ENCODE measurements at places on chromosomes 7 and 10.

GRCh38 chr7:133945497-133945896 is 181.6 kb upstream of the LRGUK start:
- no peak for DNase-seq

DNA sequence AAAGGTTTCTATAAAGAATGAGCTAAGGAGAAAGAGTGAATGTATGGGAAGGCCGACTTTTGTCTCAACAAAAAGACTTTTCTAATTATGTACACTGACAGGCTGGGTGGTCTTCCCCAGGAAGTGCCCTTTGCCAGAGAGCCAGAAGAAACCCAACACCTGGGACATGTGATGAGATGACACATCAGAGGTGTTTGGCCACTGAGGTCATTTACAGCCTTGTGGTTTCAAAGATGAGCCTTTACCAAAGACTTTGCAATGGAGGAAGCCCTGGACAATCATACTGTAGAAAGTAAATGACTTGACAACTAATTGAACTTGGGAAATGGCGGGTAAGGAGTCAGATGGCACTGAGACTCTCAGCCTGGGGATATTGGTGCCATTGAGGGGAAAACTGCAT is 3.4 kb upstream of the NRG3 start:
- no peak for DNase-seq

DNA sequence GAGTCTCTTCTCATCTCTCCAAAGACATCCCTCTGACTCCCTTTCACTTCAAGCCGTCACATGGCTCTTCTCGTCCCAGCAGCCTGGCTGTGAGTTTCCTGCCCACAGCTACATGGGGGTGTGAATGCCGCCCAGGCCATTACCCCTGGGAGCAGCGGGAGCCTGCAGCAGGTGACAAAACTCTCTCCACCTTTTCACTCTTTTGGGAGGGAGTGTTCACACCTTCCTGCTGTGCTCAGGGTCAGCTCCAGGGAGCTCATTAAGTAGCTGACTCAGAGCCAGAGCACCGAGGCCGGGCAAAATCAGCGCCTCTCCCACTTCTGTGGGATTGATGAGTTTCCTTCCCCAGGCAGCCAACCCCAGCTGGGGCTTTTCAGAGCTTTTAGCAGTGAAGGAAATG is 271.3 kb downstream of the TYW1 start:
- no peak for DNase-seq

- no peak for DNase-seq
Observed at GRCh38 chr10:26090762-26091161, 125.8 kb upstream of the GAD2 start.

GRCh38 chr7:73869011-73869798 is 8.2 kb downstream of the TMEM270 start:
- no peak for DNase-seq

GRCh38 chr7:117737926-117738325 is 135.3 kb downstream of the CTTNBP2 start:
- DNase-seq = no peak

DNA sequence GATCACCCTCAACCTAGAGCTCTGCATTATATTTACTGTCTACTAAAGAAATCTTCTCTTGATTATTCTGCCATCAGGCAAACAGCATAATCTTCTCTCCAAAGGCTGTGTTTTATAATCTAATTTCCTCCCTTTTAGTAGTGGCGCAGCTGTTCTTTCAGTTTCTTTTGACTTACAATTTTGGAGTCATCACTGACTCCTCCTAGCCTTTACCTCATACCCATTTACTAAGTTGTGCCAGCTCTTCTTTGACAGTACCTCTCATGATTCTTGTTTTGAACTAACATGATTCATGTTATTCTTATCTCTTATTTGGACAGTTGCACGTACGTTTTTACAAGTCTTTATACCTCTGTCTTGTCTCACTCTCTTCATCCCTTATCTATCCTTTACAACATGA is 113.0 kb downstream of the FOXP2 start:
- no peak for DNase-seq

- DNase-seq = no peak
Observed at GRCh38 chr10:127496035-127496434, 53.1 kb upstream of the NPS start.

DNA sequence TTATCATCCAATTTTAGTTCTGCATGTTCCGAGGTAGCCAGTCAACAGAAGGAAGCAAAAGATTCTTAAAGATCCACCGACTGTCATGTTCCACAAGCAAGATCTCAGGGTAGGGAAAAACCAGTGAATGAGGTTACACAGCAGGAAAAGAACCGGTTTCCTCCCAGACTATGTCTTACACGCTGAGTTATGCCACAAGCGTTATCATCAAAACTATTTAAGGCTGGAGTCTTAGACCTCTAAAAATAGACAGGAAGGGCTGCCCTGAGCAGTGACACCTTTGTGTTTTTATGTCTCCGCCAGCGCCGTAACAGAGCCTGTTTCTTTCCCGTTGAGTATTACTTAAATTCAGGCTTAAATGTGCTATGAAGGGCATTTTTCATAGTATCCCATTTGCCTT is 48.3 kb downstream of the PROSER2 start:
- no peak for DNase-seq

DNA sequence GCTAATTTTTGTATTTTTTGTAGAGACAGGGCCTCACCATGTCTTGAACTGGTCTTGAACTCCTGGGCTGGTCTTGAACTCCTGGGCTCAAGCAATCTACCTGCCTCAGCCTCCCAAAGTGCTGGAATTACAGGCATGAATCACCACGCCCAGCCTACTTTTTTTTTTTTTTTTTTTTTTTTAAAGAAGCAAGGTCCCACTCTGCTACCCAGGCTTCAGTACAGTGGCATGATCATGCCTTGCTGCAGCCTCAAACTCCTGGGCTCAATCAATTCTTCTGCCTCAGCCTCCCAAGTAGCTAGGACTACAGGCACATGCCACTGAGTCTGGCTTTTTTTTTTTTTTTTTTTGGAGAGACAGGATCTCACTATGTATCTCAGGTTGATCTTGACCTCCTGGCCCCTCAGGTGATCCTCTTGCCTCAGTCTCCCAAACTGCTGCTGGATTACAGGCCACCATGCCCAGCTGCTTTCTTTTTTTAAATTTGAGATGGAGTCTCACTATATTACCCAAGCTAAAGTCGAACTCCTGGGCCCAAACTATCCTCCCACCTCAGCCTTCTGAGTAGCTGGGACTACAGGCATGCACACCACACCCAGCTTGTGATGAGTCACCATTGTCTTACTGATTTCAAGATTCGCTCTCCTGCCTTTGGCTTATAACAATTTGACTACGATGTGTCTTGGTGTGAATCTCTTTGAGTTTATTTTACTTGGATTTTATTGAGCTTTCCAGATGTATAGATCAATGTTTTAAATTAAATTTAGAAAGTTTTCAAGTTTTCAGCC is 9.0 kb downstream of the RPEL1 start:
- DNase-seq = no peak

- DNase-seq = no peak
Observed at GRCh38 chr7:111927353-111928019, 278.7 kb downstream of the DOCK4 start.

DNA sequence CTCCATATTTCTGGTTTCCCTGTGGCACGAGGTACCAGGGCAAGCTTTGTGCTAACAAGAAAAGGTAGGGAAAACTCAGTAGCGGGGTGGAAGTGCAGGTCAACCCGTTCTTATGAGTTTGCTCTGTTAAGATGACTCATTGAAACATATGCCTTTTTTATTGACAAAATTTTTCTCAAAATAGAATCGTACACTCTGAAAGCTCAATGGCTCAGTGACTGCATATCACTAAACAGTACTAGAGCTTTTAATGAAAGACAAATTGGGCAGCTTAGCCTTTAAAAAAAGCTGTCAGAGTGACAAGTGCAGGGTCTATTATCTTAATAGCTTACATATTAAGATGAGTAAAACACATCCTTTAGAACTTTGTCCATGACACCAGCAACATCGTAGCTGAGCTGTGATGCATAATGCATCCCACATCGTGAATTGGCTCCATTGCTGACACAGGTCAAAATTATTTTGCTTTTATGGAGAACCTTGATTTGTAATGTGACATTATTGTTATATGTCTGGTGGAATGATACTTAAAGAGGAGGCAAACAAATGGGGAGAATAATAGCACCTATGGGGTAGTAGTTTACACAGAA is 264.4 kb downstream of the ETV1 start:
- no peak for DNase-seq

- DNase-seq = no peak
Observed at GRCh38 chr10:4296161-4296560, 511.2 kb upstream of the KLF6 start.

GRCh38 chr7:150410131-150410530 is 31.0 kb downstream of the ZNF775 start:
- no peak for DNase-seq

DNA sequence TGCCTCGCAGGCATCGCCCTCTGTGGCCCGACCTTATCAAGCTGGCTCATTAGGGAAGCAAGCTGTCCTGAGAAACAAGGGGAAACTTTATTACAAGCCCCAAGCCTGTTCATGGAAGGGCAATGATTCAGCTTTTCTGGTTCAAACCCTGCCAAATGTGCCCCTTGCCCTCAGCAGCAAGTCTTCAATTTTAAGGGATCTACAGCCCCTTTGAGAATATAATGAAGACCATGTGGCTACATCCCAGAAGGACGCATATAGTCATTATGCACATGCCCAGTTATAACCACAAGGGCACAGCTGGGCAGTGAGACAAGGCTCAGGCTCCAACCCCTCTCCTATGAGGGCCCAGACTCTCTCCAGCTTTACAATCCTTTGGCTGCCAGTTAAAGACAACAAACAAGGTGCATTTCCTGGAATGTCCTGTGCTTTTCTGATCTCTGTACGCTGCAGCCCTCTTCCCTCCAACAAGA is 56.7 kb downstream of the DDC start:
- DNase-seq = no peak

DNA sequence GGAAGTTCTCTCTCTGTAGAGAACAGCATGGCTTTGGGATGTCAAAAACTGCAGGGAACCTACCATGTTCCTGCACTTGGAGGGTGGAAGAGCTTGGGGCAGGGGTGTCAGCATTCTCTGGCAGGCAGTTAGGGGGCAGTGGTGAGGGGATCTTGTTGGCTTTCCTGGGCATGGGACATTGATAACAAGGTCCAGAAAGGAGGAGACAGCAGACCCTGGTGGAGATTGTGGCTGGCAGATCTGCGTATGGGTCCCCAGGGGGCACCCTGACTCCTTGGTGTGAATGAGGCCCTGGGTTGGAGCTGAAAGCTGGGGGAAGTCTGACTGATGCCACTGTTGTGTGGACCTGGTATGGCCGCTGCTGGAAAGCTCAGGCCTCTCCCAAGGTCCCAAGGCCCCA is 22.9 kb upstream of the CAMK2B start:
- DNase-seq = no peak

DNA sequence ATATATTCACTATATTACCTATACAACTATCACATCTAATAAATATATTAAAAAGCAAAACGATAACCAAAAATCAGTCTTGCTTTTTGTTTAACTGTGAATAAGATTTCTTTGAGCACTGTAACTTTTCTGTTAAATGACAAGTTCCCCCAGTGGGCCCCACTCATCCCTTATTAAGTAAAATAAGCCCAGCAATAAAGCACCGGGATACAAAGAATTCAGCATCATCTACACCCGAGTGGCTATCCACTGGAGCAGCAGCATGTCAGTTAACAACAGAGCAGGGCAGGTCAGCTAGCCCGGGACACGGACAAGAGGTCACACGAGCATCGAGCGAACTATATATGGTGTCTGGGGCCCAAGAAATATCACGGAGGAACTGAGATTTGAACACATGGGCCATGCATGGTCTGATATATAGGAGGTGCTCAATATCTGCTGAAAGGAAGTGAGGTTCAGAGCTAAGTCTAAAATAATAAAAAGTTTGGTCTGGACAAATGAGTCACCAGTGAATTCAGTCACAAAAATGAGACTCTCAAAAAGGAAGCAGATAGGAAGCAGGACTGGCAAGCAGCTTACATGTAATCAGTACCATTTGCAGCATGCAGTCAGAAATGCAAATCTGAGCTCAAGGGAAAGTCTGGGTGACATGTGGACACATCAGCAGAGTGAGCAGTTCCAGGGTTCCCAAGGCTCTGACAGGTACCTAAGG is 4.1 kb downstream of the ERCC6 start:
- peak; percentile 69 for DNase-seq

DNA sequence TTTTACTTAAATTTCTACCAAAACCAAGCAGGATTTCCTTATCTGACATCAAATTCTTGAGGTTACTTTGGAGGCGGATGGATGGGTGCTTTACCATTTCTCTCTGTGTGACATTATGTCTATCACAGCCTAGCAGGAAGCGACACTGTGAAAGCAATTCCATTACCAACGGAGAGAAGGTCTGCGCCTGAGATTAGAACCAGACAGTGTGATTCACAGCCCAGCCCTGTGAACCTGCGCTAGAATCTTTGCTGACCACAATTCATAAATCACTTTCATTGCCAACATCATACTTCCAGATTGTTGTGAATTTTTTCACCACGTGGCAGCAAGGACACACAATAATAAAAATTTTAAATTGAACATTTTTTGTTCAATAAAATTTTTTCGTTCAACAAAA is 126.5 kb downstream of the CUBN start:
- DNase-seq = no peak

GRCh38 chr7:55086413-55087201 is 67.8 kb downstream of the EGFR start:
- DNase-seq = no peak
